Bone marrow (tissue), 2 donors: ENCODE measurements at places on chromosomes 13 and 19.

DNA sequence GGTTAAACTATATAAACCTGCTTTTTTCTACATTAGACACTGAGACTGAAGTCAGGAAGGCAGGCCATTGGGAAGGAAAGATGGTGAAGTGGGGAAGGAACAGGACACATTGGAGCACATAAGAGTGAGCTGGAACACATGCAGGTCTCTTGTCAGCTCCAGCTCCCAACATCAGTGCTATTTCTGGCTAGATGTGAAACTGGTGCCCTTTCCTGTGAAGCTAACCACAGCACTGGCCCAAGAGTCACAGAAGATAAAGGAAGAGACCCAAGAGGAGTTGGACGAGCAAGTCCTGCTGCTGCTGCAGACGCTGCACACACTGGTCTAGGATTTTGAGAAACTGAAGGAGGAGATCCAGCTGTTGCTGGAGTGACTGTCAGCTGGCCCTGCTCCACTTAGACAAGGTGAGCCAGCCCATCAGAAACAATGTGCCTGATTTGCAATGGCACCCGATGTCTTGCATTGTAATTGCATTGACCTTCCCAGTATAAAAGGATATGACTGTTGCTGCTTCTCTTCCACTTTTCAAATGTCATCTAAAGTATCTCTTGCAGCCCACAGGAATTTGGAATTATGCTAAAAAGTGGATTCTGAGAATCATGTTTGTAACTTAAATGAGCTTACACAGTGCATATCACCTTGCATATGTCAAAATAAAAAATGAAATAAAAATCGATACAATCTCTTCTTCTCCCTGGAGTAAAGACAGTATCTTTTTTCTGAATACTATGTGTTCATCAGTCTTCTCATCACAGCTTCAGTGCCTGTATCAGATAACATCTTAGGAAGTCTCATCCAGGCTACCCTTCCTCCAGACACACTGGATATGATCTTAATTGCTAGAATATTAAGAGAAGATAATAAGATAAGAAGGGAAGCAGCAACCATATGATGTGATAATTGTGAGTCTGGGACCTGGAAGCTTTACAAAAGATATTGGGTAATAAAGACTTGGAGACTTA is 230.7 kb upstream of the SPRY2 start:
- DNase-seq, result no peak

DNA sequence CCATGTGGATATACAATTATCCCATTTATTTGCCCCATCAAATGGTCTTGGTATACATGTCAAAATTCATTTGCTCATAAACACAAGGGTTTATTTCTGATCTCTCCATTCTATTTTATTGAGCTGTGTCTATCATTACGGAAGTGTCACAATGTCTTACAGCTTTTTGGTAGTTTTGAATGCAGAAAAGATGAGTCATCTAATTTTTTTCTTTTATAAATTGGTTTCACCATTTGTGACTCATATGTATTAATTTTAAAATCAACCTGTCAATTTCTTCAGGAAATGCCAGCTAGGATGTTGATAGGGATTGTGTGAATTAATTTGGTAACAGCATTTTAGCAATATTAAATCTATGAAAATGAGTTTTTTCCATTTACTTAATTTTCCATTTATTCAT is 2549.4 kb downstream of the PCDH9 start:
- DNase-seq, result no peak

DNA sequence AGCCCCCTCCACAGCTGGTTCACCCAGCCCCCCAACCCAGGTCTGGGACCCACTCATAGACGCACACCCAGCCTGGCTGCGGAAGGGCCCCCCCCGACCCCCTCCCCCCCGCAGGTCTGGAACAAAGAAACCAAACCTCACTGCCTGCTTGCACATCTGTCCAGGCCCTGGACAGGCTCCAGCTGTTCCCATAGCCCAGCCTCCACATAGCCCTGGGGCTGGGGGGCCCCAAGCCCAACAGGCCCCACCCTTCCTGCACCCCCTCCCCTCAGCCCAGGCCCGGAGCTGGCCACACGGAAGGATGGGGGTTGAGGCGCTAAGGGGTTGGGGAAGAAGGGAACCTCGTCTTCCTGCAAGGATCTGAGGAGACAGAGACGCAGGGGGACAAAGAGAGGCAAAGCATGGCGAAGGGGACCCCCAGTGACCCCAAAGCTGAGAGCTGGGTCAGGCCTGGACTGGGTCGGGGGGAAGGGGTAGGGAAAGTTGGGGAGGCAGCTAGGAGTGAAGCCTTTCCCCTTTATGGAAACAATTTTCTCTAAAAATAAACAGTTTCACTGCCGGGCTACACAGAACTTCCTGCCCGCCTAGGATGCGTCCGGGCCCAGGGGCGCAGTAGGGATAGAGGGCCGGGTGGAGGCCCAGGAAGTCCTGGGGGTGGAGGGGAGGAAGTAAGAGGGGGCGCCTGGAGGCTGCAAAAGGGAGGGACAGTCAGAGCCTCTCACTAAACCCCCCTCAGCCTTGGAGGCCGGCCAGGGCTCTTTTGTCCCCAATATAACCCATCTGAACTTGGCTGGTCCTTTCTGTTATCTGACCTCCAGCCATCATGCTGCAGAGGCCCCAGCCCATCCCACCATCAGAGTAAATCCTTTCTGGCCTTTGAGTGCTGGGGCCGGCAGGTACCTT is 2.4 kb downstream of the KANK2 start:
- no peak for DNase-seq

GRCh38 chr19:44875666-44876451 is 15.2 kb upstream of the TOMM40 start:
- no peak for DNase-seq

DNA sequence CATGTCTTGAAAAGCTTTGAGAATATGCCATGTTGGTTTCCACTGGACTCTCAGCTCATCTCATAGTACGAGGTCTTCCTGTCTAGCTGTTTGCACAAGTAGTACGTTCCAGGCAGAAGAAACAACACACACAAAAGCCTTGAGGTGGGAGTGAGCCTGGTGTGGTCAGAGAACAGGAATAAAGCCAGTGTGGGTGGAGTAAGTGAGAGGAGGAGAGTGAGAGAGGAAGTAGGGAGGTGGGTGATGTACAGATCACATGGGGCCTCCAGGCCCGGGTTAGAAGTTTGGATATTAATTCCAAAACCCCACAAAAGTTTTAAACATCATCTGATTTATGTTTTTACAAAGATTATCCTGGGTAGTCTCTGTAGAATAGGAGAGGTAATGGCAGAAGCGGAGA is 230.6 kb downstream of the MTUS2 start:
- no peak for DNase-seq
